Mucosa of gallbladder (tissue), 1 donor: ENCODE measurements at places on chromosomes 3 and 15.

GRCh38 chr3:77460326-77460725 lies 420.4 kb downstream of the ROBO2 start:
- DNase-seq: no peak

DNA sequence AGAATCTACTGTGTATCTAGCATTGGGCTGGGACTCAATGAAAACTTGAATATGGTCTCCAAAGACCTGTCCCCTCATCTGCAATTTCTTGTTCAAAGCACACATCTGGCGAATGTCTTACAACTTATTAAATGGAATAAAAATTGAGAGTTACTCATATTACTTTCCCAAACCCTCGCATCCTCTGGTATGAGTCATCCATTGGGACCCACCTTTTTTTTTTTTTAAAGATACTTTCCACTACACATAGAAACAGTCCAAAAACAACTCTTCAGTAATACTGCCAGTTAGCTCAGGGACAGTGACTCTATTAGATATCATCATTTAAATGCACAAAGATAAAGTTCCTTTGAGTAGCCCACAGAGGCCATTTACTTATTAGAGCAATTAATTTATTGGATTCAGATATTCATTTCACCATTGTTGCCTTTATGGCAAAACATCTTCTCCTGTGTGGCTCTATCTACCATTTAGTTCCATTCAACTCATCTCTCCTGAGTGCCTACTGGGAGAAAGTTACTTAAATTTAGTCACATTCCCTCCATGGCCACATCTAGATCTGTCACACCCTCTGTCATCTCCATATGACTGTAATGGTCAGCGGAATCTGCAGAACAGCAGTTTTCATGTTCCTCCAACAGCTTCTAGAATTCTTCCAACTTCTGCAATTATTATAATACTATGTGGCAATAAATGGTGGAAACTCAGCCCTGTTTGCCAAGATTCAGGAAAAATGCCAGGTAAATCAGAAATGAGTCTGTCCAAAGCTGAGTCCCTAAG lies 77.9 kb upstream of the ARHGEF3 start:
- no peak for DNase-seq

DNA sequence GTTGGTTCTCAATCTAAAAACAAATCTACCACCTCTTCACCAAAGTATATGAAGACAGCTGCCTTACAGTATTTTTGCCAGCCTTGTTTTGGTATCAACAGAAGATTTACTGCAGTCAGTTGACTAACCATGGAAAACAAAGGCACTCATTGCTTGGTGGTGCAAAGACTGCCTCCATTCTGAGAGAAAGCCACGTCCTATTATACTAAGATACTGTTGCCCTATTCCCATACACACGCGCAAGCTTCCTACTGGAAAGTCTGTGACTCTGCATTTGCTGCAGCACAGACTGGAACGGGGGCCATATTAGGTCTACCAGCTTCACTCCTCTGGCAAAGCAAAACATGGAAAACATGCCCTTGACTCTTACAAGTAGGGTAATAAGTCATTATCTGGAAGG lies 18.0 kb downstream of the MTMR10 start:
- DNase-seq: no peak

GRCh38 chr3:50441424-50442217 lies 61.8 kb downstream of the CACNA2D2 start:
- no peak for DNase-seq

DNA sequence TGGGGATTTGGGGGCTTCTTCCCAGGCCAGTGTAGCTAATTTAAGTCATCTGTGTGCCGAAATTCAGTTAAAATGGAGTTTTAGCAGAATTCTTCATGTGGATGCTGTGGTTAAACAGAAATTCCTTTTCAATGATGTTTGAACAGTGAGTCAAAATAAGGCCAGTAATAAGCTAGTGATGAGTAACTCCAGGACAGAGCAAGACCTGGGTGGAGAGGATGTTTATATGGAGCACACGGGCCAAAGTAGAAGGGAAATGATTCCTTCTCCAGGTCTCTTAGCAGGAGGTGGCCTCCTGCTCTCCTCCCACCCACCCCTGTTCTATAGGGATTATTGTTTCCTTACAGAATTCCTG lies 31.9 kb upstream of the UACA start:
- no peak for DNase-seq

DNA sequence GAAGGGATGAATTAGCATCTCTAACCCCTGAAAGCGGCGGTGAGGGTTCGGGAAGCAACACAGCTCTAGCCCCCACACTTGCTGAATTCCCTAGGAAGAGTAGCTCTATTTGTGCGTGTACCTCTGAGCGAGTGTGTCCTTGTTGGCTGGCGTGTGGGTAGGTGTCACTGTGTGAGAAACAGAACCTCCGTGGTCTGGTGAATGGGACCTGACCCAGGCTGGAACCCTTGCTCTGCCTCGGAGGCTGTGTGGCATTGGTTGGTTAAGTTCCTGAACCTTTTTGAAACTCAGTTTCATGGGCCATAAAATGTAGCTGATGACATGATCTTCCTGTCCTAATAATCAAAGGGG lies 414 bp upstream of the TMEM115 start:
- DNase-seq: no peak

GRCh38 chr15:95626501-95627361 lies 703.8 kb upstream of the NR2F2 start:
- DNase-seq: no peak

GRCh38 chr15:81196576-81197254 lies at the start of gene IL16:
IL16 (plus strand) TSS chr15:81196879; CDS start chr15:81225400, 28,521 bp downstream.
- DNase-seq: no peak

GRCh38 chr3:122184591-122184929 lies 1.1 kb downstream of the CASR start:
- no peak for DNase-seq

DNA sequence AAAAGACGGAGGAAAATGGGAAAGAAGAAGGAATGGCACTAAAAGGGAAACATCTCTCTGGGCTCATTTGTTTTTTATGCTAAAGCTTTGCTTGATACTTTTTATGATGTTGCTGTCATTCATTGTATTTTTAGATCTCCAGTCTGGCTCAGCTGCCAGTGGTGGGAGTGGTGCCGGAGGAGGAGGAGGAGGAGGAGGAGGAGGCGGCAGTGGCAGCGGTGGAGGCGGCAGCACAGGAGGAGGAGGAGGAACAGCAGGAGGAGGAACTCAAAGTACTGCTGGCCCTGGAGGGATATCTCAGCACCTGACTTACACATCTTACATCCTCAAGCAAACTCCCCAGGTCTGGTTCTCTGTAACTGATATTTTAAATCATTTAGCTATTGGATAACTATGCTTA lies 49.6 kb downstream of the MAP6D1 start:
- DNase-seq: no peak

- DNase-seq: no peak
Measured at GRCh38 chr3:182671942-182672341, 121.4 kb upstream of the ATP11B start.

- no peak for DNase-seq
Measured at GRCh38 chr3:72176537-72177041, 391.6 kb upstream of the PROK2 start.

GRCh38 chr3:18425641-18426257 lies 610 bp upstream of the SATB1 start:
- peak; percentile 14 for DNase-seq

DNA sequence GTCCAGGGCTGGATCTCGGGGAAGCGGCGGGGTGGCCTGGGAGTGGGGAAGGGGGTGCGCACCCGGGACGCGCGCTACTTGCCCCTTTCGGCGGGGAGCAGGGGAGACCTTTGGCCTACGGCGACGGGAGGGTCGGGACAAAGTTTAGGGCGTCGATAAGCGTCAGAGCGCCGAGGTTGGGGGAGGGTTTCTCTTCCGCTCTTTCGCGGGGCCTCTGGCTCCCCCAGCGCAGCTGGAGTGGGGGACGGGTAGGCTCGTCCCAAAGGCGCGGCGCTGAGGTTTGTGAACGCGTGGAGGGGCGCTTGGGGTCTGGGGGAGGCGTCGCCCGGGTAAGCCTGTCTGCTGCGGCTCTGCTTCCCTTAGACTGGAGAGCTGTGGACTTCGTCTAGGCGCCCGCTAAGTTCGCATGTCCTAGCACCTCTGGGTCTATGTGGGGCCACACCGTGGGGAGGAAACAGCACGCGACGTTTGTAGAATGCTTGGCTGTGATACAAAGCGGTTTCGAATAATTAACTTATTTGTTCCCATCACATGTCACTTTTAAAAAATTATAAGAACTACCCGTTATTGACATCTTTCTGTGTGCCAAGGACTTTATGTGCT lies 527 bp downstream of the B2M start:
- peak; percentile 54 for DNase-seq

DNA sequence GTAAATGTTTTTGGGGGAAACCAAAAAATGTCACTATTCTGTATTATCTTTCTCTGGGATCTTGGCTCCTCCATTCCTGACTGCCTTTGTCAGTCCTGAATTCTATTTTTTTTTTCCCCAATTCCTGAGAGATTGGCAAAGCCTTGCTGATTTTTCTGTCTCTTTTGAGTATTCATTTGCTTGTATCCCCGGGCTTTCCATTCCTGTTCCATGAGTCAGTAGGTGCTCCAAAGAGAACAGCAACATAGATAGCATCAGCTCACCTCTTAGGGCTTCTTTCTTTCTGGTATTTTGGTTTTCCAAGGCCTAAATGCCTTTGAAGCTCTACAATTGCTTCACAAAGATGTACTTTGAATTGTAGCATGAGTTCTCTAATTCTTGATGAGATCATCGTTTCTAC lies 271.7 kb upstream of the LRRC3B start:
- DNase-seq: no peak

DNA sequence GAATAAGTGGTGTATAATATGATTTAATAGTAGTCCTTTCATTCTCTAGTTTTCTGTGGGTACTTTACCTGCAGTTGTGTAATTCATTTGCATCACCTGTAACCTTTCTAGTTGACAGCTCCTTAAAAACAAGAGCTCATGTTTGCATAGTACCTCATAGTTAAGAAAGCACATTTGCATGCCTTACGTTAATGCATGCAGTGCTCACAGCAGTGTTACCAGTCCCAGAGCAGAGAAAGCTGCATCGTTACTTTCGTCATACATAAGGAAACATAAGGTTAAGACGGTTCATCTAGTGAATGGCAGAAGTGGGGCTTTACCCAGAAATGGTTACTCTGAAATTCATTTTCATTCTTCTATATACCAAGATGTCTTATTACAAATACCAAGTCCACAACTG lies 111.3 kb downstream of the AKAP13 start:
- no peak for DNase-seq

- DNase-seq: no peak
Measured at GRCh38 chr15:28125673-28126651, 26.8 kb upstream of the OCA2 start.

GRCh38 chr3:193665370-193665989 lies 72.5 kb downstream of the OPA1 start:
- no peak for DNase-seq

DNA sequence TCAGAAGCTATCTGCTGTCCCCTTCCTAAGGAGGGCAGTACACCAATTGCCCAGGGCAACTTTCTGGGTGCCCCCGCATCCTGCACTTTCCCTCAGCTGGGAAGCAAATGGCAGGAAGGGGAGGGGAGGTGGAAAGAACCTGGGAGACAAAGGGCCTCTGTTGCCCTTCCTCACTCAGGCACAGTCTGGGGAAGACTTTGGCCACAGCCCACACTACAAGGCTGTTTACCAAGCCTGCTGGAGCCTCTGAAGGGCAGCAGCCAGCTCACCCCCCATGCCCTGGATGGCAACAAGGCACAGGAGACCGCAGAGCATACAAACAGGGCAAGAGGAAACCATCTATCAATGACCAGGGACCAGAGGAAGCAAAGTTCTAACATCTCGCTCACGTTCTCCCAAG lies 42.4 kb downstream of the ARRDC4 start:
- no peak for DNase-seq

GRCh38 chr3:72196377-72196929 lies 411.5 kb upstream of the PROK2 start:
- no peak for DNase-seq

DNA sequence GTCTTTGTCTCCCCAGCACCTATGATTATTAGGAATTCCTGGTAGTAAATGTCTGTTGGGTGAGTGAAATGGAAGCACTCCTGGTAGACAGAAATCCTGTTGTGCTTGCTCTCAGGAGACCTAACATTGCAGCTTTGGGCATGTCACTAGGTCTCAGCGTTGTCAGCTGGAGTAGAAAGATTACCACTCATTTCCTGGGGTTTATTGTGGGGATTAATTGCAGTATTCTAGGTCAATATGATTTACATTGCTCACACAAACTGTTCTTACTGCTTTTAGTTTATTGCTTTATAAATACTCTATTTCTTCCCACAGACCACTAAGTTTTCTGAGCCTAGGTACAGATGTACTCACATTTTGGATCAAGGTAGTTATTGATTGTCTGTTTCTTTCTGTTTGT lies 5.1 kb downstream of the TSEN2 start:
- no peak for DNase-seq

DNA sequence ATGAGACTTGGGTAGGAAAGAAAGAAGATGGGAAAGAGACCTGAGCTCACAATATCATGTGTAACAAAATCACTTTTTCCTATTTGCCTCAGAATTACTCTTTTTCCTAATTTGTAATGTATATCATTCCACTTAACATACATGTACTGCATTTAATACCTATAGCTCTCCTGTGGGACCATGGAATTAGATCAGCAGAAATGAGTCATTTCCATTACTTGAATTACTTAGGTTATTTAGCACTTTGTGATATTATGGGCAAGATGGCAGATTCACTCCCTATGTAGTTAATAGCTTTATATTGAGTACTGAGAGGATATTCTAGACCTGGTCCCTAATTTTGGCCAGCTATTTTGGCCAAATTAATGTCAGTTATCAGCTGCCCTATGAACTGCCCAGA lies 70.5 kb downstream of the ZNF609 start:
- no peak for DNase-seq

DNA sequence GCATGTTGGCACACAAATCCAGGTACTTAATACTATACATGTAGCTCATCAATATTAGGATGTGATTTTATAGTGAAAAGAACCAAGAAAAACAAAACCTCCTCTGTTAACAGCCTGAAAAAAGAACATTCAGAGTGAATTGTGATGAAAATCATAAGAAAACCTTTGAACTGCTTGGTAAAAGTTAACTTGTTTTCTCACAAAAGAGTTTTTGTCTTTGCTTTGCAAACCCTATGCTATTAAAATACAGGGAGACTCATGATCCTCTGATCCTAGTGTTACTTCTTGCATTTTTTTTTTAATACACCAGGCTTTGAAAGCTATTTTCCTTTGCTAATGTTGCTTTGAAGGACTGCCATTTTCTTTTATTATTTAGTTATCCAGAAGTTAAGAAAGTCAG lies 23.7 kb downstream of the QTRT2 start:
- DNase-seq: no peak

- DNase-seq: no peak
Measured at GRCh38 chr3:56296361-56296760, 171.9 kb downstream of the ERC2 start.

GRCh38 chr3:27049792-27050191 lies 319.4 kb downstream of the NEK10 start:
- no peak for DNase-seq

DNA sequence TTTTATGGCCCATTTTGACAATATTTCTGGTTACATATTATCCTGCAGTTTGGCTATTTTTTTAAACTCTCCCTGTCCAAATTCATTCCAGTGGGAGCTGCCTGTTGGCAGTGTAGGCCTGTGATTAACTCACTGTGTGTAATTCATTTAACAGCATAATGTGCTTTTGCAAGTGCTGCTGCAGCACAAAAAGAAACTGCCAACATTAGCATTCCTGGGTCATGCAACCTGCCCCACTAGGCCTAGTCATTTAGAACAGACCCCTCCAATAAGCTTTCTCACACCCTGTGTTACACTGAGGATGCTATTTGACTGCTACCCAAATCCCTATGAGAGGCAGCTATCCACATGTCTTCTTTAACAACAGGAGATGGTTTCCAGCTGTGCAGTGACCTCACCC lies 251.2 kb upstream of the UBE2E2 start:
- no peak for DNase-seq
